ENCODE measurements at places on chromosomes 2 and 18.

GRCh38 chr2:236656166-236656565, 86.5 kb downstream of the ACKR3 start:
- no peak for DNase-seq

DNA sequence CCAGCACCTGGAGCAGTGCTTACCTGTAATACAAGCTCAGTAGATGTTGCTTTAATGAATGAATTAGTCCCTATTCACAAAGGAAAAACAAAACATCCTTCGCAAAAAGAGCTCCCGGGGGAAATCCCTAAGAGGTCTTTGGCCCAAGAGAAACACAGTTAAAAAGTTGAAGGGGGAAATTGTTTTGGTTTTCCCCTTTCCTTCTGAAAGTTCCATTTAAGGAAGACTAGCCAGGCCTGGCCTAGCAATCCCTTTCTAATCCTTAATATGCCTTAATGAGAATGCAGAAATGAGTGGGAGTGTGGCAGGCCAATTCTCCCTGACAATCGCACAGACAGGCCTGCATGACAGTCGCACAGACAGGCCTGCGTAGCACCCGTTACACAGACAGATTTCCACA, 33.5 kb upstream of the REL start:
- DNase-seq, result no peak

DNA sequence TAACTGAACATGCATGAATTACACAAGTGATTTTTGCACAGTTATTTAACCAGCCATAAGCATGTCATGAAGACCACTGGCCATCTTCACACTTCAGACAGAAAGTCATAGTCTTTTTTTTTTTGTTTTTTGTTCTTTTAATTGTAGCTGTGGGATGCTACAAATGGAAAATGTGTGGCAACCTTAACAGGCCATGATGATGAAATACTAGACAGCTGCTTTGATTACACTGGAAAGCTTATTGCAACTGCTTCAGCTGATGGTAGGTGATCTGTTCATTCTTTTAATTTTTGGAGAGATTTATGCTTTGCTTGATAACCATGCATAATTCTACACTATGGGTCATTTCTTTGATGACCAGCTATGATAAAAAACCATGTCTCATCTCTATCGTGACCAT, 35.6 kb downstream of the DAW1 start:
- DNase-seq, result no peak

GRCh38 chr2:240670402-240670801, 12.3 kb downstream of the AQP12B start:
- no peak for DNase-seq

- peak; percentile 40 for DNase-seq
Observed at GRCh38 chr2:8884812-8885211, 47.4 kb upstream of the KIDINS220 start.

DNA sequence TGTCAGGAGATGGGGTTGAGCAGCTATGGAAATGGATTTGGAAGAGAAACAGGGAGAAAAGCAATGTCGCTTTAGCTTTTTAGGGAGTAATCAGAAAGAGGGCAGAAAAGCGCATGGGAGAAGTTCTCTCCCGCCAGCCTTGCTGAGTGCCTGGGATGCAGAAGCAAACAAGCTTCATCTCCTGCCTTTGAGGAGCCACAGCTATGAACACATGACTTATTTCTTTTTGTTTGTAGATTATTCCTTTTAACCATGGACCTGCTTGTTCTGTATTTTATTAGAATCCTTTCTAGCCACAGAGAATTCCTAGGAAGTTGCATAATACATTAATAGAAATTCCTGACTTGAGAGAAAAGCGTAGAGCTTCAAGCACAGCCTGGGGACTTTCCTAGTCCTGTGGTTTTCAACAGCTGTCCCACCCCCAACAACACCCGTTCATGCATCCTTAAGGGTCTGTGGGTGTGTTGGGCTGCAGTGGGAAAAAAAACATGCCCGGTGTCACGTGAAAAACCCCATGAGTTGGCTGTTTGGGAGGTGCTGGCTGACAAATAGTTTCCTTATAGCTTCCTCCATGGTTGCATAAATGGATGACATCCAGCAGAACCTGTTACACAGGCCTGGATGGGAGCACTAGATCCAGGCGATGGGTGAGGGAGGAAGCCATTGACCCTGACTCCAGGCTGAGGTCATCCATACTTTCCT, 14.9 kb downstream of the SLC9A4 start:
- DNase-seq, result no peak

- DNase-seq, result no peak
Observed at GRCh38 chr2:72955228-72956049, 38.1 kb downstream of the EMX1 start.

Measured in NCI-H146 (cell line).